Ureter (tissue), 1 donor: ENCODE measurements at places on chromosomes 3 and 15. TPM values are rescaled to one million over a fixed set of nuclear protein-coding genes. Genes with fewer than 3 reads are reported as not detected.
A peak's percentile ranks its signal among the peaks of the same experiment; 100 is the strongest.

- no peak for DNase-seq
Observed at GRCh38 chr3:126621171-126621570, 33.8 kb downstream of the TXNRD3 start.

GRCh38 chr3:148829926-148830325 lies 2.3 kb downstream of the CPB1 start:
- DNase-seq = no peak

GRCh38 chr3:56998076-56998529 lies 62.4 kb upstream of the SPATA12 start:
- DNase-seq = no peak

DNA sequence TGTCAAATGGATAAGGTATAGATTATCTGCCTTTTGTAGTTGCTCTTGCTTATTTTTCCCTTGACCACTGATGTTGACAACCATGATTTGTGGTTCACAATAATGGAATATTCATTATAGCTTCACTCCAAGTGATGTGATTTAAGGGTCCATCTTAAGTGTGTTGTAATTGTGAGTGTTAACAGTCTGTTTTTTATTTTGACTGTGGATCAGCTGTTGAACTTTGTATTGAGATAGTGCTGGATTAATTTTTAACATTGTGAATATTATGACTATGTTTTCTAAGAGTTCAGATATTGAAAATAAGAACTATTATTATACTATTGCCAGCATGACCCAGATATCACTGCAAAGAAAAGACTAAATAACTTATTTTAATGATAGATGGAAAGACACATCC lies 8.6 kb upstream of the GASK1A start:
- no peak for DNase-seq

DNA sequence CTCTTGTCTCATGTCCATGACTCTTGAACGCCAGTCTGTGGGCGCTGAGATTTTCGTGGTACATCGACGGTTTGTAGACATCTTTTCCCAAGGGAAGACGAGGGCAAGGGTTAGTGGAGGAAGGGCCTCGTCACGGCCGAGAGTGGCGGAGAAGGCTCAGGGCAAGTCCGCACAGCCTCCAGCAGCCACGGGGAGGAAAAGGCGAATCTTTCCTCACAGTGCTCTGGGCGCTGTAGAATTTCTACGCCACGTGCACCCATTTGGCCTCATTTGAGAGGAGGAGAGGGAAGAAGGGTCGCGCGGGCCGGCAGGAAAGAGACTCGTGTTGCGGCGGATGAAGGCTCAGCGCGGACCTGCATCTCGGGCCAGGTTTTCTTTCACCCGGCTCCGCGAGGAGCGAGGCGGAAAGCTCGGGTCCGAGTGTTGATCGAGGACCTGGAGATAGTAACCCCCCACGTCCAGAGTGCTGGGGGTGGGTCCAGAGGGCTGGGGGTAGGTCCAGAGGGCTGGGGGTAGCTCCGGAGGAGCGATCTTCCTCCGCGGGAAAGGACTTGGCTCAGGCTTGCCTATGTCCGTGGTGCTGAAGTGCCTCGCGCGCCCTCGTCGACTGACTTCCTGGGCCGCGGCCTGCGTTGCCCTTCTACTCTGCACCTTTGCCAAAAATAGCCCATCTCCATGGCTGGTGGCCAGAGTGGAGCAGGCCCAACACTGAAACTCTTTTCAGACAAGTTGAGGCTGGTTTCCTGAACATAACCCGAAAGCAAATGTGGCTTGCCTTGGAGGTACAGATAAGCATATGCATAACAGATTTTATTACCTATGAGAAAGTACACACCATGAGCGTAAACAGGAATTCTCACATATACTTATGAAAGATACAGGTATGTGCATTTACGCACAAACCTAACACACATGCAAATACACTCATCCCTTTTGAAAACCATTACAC lies 1.1 kb downstream of the SLC35G2 start:
- peak; percentile 55 for DNase-seq

DNA sequence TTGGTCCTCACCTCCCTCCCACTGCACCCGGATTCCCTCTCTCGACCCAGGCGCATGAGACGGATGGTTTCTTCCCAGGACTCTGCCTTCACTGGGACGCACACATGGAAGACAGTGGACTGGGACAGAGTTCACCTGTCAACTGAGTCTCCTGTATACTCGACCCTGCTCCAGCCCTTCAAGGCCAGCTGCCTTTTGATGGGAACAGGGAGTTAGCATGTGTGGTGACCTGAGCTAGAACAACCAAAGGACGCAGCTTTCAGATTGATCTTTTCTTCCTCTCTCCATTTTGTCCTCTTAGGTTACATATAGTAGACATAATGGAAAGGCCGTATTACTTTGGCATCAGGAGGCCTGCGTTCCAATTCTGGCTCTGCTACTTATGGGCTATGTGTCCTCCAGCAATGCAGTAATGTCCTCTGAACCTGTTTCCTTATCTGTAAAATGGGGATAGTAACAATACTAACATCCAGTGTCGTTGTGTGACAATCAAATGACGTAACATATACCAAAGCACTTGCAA lies 94.1 kb downstream of the PEX5L start:
- DNase-seq = no peak

DNA sequence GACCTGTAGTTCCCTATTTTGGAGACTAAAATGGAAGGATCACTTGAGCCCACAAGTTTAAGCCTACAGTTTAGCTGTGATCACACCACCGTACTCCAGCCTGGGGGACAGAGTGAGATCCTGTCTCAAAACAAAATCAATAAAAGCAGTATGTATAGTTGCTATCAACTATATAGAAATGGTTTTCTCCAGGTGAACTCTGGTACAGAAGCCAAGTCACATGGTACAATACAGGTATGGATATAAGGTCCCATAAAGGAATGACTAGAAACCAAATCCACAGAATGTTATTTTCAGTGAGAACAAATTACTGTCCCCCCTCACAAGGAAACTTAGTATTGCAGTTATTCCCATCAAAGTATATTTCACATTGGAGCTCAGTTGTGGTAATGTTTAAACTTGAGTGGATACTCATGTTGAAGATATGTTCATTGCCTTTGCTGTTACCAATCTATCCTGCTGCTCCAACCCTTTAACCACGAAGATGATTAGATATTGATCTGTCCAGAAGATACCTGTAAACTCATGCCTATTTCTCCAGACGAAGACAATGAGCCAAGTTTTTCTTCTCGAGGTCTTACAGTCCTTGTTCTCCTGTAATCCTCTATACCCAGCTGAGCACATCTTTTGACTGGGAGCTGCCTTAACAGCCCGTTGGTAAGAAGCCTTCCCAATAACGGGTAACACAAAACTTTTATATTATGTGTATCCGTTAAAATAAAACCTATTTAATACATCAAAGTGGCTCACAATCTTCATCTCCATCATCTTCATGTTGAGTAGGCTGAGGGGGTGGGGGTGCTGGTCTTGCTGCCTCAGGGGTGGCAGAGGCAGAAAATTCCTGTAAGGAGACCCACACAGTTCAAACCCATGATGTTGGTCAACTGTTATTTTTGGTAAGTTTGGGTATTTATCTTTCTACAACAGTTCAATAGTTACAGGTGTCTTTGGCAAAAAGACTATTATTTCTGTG lies 24.6 kb downstream of the TRA2B start:
- DNase-seq = no peak

DNA sequence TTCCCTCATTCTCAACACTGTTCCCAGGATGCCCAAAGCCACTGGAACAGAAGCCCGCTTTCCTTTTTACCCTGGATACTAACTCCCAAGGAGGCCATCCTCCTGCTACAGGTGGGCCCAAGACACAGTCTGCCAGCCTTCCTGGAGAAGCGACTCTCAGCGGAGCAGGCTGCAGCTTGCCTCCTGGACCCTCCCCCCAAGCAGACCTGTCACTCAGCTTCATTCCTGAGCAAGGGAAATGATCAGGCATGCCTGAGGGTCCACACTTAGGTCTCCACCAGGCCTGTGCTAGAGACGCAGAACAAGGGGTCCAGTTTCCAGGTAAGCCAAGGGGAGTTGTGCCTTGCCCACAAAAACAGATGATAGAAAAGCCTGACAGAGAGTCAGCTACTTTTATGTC lies 62.8 kb downstream of the SLCO2A1 start:
- DNase-seq = no peak

GRCh38 chr15:38054488-38054887 lies 120.0 kb downstream of the TMCO5A start:
- no peak for DNase-seq

DNA sequence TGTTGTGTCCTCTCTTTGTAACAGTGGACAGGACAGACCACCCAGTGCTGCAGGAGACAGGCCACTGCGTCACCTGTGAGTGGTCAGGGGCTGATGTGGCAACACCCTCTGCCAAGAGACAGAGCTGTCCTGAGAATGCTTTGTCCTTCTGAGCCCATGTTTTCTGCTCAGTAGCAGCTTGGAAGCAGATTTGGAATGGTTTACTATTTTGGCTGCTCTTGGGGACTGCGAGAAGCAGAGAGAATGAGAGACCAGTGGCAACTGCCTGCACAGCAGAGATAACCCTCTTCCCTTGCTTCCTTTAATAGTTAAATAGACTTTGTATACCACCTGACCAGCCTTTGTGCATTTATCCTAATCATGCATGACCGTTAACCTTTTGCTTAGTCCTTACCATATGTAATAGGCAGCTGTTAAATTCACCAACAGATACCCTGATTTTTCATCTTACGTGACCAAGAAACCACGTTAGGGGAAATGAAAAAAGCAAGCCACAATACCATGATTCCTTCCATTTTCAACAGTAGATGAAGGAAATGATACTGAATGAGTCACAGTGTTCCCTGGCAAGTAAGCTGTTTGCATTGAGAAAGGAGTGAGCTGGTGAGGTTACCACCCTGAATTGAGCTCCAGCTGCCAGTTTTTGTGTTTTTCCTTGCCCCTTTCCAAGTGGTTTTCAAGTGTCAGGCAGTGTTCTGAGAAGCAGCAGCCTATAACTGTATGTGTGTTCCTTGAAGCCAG lies 35.5 kb downstream of the B3GALNT1 start:
- DNase-seq = peak; percentile 48

GRCh38 chr15:63905131-63905530 lies 71.4 kb upstream of the HERC1 start:
- DNase-seq = no peak

DNA sequence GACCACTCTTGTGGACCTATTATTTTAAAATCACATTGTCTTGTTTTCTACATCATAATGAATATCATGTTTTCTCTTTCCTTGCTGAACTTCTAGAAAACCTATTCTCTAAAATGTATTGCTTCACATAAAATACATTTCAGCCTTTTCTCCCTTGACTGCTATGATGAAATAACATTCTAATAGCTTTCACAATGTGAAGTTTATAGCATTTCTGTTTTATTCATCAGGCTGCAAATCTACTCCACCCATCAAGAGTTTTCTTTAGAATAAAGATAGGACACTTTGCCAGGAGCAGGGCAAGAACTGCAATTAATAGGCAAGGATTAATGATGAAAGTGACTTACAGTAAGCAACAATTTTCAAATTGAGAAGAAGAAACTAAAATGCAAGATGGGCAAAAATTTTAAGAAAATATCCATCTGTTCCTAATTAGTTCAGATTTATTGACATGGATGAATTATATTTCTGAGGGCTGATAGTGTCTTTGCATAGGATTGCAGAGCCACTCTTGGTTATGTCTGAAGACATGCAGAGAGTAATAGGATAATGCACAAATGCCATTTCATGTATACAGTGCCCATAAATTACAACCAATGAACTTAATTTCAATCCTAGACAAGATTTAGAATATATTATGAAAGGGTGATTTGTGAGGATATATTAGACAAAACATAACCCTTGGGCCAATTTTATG lies 21.7 kb downstream of the LEKR1 start:
- DNase-seq = no peak

GRCh38 chr3:43691120-43691995 lies 620 bp downstream of the ABHD5 start:
- peak; percentile 69 for DNase-seq

DNA sequence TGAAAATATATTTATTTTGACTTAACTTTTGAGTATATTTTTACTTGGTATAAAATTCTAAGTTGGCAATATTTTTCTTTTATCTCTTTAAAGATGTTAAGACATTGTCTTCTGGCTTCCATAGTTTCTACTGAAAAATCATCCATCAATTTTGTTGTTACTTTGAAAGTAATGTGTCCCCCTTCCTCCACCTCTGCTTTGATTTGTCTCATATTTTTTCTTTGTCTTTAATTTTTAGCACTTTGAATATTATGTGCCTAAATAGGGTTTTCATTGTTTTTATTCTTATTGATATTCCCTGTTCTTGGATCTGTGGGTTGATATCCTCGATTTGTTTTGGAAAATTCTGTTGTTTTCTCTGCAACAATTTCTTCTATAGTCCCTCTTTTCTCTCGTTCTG lies 157.4 kb downstream of the CD47 start:
- no peak for DNase-seq

DNA sequence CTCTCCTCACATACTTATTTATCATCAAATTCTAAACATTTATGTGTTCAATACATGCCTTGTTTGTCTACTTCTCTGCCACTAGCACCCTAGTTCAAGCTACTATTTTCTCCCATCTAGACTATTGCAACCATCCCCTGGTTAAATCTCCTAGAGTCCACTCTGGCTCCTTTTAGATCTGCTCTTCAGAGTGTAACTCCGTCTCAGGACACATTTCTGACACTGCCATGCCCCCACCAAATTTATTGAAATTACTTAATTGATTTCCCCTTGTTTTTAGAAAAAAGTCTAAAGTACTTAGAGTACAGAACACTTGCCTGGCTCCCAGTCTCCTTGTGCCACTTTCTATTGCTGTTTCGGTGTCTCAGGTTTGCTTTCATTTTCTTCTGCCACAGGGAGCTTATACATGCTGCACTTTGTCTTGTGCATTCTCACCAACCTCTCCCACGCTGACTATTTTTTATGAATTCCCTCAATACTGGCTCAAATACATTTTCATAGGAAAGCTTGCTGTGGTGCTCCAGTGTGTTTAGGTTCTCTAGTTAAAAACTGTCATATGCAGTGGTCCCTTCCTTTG lies 792.3 kb downstream of the DIPK2A start:
- DNase-seq = no peak

Gene CLDND1
- total RNA-seq = 90.2 TPM

Gene CASR
- 0.08 TPM for total RNA-seq

Gene TADA3
- 54.6 TPM for total RNA-seq

Gene MUC20
- total RNA-seq = 84.4 TPM

Gene ADAMTS7
- 4.2 TPM for total RNA-seq

Gene KCNAB1
- total RNA-seq = 9.1 TPM

Gene CLRN1
- not detected for total RNA-seq

Gene RBM15B
- 34.3 TPM for total RNA-seq

Gene PTH1R
- total RNA-seq = 12.9 TPM
